ENCODE measurements at places on chromosomes 1 and 21.

GRCh38 chr1:18734461-18735223, 104.0 kb downstream of the PAX7 start:
- DNase-seq, result no peak

- no peak for DNase-seq
Observed at GRCh38 chr1:246324711-246325110, 182.4 kb downstream of the SMYD3 start.

DNA sequence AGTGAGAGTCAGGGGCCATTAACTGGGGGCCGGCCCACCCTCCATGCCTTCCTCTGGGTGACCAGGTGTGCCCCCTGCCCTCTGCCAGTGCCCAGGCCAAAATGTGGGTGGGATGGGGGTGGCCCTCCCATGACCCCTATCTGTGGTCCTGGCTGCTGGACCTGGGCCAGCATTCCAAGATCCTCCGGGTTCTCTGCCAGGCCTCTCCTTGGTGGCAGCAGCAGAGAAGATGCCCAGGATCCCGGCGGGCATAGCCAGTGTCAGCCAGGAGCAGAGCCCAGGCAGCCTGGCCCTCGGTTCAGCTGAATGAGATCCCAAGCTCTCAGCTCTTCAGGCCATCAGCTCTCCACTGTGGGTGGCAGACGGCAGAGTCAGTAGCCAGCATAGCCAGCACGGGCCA, 31.3 kb upstream of the ACTRT2 start:
- no peak for DNase-seq

- DNase-seq, result no peak
Observed at GRCh38 chr1:226604560-226605317, 56.2 kb downstream of the STUM start.

GRCh38 chr1:3060601-3061551, 8.1 kb upstream of the PRDM16 start:
- DNase-seq, result no peak

DNA sequence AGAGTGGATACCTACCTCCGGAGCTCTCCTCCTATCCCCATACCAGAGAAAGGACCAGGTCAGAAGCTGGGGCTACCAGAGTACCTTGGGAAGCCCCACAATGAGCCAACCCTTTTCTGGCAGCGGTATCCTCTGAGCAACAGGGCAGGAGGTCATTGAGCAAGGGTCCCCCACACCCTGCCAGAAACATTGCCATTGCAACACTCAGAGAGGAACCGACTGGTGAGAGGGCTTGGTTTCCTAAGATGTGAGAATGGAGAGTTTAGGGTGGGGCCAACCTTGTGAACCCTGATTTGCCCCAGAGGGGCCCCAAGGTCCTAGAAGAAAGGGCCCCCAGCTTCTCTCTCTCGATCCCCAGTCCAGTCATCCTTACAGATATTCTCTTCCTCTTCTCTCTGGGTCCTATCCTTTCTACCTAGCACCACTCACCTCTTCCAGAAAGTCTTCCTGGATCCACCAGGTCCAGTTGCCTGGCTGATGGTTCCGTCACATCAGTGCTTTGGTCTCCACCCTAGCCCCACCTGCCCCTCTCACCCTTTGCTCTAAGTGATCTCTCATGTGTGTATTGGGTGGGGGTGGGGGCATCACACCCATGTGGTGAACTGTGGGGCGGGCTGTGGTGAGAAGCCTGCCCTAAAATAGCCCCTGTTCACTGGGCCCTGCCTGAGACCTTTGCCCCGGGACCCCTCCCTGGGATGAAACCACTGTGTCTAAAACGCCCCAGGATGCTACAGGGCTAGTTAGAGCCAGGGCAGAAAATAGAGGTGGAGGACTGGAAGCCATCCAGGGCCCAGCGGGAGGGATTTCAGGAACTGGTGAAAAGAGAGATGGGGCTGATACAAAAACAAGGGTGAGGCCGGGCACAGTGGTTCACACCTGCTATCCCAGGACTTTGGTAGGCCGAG, 8.7 kb downstream of the FGR start:
- peak; percentile 32 for DNase-seq

DNA sequence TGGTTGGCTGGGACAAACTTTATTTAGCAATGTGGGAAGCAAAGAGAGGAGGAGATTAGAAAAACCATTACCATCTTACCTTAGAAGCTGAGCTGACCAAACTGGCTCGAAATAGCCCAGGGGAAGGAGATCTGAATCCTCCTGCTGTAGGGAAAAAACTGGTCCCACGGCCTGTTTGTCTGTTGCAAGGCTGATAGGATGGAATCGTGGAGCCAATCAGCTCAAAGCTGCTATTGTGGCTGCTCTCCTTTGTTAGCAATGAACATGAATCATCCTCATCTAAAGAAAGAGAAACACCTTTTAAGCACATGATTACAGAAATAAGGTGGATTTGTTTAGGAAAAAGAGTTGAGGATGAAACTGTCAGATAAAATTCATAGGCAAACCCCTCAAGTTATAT, 21.5 kb downstream of the CLSPN start:
- DNase-seq, result no peak

DNA sequence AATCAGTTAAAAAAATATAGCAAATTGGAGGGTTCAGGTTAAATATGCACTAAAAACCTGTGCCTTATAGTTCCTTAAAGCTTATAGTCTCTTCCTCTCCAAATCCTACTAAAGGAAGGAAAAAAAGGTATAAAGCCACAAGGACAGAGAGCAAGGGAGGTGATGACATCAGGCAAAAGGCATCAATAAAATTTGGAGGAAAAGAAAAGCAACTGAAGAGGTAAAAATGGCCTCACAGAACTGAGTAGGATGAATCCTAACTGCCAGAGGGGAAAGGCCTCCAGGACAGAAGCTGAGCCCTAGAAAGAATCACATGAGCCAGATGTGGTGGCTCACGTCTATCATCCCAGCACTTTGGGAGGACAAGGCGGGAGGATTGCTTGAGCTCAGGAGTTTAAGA, 8.1 kb downstream of the CCSAP start:
- no peak for DNase-seq

DNA sequence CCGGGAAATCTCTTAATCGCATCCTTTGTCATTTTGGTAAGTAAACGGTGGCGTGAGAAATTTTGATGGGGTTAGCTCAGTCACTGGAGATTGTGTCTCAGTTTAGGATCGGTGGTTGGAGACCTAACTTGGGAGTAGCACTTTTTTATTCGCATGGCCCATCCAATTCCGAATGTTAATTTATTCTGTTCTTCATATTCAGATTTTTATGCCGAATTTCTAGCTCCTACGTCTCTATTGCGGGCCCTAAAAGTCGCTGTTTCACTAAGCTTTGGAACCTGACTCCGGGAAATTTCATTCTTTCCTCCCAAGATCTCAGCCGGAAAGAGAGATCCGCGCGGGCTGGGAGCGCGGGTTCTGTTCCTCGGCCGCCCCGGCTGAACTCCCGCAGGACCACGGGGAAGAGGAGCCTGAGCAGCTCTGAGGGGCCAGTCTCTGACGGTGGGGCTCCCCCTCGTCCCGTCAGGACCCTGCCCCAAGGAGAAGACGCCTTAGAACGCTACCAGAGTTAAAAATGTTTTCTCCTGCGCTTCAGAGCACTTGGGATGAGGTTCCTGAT, 279.7 kb downstream of the FAM72C start:
- no peak for DNase-seq

GRCh38 chr1:55703726-55704363, 488.7 kb upstream of the USP24 start:
- DNase-seq, result no peak

DNA sequence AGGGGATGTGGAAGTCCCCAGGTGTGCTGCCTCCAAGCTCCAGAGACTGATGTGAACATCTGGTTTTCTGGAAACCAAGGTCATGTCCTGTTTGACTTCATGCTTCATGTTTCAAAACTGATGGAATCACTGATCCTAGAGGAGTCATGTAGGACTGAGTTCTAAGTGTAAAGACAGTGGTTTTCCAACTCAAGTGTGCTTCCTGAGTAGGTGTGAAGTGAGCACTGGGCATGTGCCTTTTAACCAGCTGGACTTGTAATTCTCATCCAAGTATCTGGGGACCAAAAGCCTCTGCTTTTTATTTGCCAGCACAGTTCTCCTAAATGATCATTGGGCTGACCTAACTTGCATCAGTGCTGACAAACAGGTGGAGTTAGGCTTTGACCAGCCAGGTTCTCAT, 36.9 kb downstream of the ABCA4 start:
- no peak for DNase-seq

GRCh38 chr1:174314433-174314832, 133.3 kb upstream of the GPR52 start:
- no peak for DNase-seq

- peak; percentile 82 for DNase-seq
Observed at GRCh38 chr1:157992031-157992832, 1.2 kb upstream of the KIRREL1 start.

Measured in NCI-H69 (cell line).